Endodermal cell (in vitro differentiated cells): ENCODE measurements at places on chromosomes 7 and 10.

DNA sequence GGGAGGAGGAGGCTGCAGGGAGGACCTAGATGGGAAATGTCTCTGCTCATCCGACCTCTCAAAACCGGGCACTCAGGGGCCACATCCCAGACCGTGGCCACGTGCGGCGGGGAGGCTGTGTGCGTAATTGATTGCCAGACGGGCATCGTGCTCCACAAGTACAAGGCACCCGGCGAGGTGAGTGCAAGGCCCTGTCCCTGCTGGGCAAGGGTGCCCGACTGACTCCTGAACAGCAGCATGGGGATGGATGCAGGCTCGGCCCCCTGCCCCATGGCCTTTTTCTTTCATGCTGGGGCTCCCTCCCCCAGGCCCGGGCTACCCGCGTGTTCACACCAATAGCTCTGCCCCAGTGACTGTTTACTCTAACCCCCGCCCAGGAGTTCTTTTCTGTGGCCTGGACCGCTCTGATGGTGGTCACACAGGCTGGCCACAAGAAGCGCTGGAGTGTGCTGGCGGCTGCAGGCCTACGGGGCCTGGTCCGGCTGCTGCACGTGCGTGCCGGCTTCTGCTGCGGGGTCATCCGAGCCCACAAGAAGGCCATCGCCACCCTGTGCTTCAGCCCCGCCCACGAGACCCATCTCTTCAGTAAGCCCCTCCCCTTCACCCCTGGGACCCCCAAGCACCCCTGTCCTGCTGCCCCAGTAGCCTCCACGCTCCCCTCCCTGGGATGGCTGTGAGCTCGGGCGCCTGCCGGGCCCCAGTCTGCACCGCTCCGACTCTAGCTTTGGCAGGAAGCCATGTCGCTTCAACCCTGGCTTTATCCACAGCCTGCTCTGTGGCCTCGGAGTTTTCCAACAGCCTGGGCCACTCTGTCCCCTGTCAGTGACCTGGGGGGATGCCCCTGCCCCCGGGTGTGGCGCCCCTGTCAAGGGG is 3.9 kb downstream of the LRWD1 start:
- no peaks in the 10 kb centered on the region for H3K4me1 ChIP-seq
- peaks cover 15% of the 10 kb centered on the region for H3K36me3 ChIP-seq
- DNase-seq, result peak; percentile 40
- H3K4me3 ChIP-seq, result no peak overlapping the region

- no peak overlapping the region for H3K27ac ChIP-seq
- DNase-seq, result no peak
- H3K27me3 ChIP-seq, result no peaks in the 10 kb centered on the region
- H3K36me3 ChIP-seq, result no peaks in the 10 kb centered on the region
- no peaks in the 10 kb centered on the region for H3K4me1 ChIP-seq
These were observed 200.9 kb downstream of the CDC14C start for GRCh38 chr7:49125246-49125645.

GRCh38 chr7:71547426-71547825 is 415.5 kb downstream of the GALNT17 start:
- no peak overlapping the region for H3K4me3 ChIP-seq
- H3K4me1 ChIP-seq, result no peaks in the 10 kb centered on the region
- H3K36me3 ChIP-seq, result peaks cover 5% of the 10 kb centered on the region
- no peak for DNase-seq
- H3K27me3 ChIP-seq, result no peaks in the 10 kb centered on the region
- no peak overlapping the region for H3K27ac ChIP-seq

- H3K27ac ChIP-seq, result no peak overlapping the region
- H3K27me3 ChIP-seq, result no peaks in the 10 kb centered on the region
- H3K4me1 ChIP-seq, result no peaks in the 10 kb centered on the region
- no peak overlapping the region for H3K4me3 ChIP-seq
These were observed 193.2 kb downstream of the TEX36 start for GRCh38 chr10:125489731-125490130.

DNA sequence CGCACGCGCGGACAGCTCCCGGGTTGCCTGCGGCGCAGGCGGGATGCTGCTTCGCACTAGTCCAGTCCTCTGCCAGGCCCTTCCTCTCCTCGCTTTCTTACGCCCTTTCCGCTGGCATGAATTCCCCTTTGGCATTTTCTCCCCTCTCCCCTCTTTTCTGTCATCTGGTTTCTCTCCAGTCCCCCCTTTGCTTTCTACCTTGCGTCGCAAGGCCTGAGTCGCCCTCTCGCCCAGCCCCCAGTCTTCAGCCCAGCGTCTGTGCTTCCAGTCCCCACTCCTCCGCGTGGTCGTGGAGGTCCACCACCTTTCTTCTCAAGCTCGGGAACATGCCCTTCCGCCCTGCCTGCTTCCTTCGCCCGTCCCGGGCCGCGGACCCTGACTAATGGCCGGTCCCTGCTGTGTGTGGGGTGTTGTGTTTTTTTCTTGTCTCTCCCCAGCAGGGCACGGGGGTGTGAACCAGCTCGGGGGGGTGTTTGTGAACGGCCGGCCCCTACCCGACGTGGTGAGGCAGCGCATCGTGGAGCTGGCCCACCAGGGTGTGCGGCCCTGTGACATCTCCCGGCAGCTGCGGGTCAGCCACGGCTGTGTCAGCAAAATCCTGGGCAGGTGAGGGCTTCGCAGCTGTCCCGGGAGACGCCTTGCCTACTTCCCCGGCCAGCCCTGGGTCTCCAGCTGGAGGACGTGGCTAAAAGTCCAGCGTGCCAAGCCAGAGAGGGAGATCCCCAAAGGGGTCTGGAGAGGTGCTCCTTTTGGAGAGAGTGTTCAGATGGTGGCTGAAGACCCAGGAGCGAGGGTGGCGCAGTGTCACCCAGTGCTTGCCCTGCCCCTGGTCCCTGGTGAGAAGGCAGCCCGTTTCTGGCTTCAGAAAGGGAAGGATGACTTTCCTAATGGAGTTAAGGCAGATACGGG is 4.2 kb downstream of the PAX2 start:
- no peaks in the 10 kb centered on the region for H3K4me1 ChIP-seq
- H3K27me3 ChIP-seq, result peaks cover 97% of the 10 kb centered on the region
- H3K36me3 ChIP-seq, result no peaks in the 10 kb centered on the region
- no peak overlapping the region for H3K27ac ChIP-seq
- no peak overlapping the region for H3K4me3 ChIP-seq
- no peak for DNase-seq

DNA sequence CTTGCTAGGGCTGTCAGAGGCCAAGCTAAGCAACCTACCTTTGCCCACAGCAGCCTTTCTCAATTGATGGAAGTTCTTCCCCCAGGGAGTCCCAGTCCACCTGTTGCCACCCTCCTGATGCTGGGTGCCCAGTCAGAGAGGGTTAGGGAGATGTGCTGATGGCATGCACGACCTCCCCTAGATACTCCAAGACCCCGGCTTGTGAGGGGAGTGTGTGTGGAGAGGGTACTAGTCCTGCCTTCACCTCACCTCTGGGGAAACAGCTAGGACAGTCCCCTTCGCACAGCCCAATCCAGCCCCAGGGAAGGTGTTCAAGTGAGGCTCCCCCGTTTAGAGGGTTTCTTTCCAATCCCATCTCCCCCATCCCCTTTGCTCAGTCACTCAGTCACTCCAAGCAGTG is 1.3 kb upstream of the UNC5B start:
- H3K4me1 ChIP-seq, result peaks cover 7% of the 10 kb centered on the region
- DNase-seq, result peak; percentile 38
- H3K36me3 ChIP-seq, result no peaks in the 10 kb centered on the region

GRCh38 chr7:125119559-125120115 is 190.0 kb upstream of the POT1 start:
- H3K4me1 ChIP-seq, result peaks cover 11% of the 10 kb centered on the region
- no peaks in the 10 kb centered on the region for H3K27me3 ChIP-seq
- H3K27ac ChIP-seq, result no peak overlapping the region
- no peak overlapping the region for H3K4me3 ChIP-seq
- no peaks in the 10 kb centered on the region for H3K36me3 ChIP-seq
